Stimulated activated naive CD4-positive, alpha-beta T cell treated with Interleukin-2 at 50 U/mL for 16 hours (primary cell): ENCODE measurements at places on chromosomes 12 and 14.

GRCh38 chr14:74647061-74647677, 35.1 kb upstream of the LTBP2 start:
- DNase-seq = no peak

DNA sequence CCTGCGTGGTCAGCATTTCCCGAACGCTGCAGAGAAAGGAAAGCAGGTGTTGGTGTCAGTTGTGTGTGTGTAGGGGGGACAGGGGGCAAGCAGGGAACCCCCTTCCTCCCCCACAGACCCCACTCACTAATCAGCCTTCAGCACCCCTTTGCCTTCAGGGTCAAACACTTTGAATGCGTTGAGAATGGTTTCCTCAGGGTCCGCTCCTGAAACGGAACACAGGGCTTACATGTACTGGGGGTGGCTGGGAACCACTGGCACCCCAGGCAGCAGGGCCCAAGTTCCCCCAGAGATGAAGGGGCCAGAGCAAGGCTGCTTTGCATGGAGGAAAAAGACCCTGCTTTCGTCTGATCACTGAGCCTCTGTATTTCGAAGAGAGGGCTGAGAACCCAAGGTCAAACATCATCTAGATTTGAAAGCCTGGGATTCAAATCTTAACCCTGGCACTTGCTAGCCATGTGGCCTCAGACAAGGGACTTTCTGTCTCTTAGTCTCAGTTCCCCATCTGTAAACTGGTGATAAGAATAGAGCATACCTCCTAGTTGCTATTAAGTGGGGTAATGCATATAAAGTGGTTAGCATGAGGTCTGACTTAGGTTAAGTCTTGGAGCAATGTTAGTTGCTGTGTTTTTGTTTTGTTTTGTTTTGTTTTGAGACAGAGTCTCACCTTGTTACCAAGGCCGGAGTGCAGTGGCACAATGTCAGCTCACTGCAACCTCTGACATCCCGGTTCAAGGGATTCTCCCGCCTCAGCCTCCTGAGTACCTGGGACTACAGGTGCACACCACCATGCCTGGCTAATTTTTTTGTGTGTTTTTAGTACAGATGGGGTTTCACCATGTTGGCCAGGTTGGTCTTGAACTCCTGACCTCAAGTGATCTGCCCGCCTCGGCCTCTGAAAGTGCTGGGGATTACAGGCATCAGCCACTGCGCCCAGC, 7.0 kb downstream of the MYL2 start:
- DNase-seq = no peak

DNA sequence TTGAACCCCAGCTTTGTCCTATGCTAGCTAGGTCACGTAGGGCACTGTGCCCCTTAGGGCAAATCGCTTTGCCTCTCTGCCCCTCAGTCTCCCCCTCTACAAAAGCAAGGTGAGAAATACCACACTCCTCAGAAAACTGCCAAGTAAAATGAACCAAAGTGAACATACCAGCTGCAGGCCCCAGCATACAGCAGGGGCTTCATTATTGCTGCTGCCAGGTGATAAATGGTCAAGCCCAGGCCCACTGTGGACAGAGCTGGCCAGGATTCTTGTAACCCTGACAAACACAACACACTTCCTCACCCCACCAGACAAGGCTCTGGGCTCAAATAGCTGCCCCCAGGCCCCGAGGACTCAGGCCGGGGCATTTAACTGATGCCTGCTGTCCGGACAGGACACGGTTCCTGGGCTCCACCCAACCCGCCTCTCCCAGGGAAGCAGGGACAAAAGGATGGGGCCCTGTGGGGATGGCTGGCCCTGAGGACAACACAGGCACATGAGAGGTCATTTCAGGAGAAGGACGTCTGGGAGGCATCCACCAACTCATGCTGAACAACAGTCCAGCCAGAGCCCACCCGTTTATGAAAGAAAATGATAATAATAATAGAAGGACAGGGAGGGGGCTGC, 36.7 kb downstream of the NCOR2 start:
- DNase-seq = no peak

DNA sequence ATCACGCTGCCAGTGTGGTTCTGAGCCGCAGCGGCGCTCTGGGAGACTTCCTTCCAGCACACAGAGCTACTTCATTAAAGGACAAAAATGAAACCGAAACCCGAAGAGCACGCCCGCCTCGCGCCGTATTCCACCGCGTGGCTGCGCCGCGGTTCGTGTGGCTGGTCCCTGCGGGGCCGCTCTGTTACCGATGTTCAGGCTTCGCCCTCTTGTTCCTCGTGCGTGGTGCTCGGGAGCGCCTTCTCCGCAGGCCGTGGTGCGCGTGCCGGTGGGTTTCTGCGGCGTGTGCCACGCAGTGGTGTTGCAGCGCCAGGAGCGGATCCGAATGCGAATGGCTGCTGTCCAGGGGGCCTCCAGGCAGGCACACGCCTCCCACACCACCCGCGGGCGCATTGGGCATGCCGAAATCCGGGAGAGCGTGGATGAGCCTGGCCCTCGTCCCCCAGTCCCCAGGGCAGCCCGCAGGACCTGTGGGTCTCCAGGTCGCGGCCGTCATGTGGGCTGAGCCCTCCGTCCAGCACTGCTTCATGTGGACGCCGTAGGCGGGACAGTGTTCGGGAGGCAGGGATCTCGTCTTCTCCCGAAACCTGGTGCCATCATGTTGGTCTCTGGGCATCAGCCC, 91.2 kb downstream of the ADGRD1 start:
- no peak for DNase-seq

DNA sequence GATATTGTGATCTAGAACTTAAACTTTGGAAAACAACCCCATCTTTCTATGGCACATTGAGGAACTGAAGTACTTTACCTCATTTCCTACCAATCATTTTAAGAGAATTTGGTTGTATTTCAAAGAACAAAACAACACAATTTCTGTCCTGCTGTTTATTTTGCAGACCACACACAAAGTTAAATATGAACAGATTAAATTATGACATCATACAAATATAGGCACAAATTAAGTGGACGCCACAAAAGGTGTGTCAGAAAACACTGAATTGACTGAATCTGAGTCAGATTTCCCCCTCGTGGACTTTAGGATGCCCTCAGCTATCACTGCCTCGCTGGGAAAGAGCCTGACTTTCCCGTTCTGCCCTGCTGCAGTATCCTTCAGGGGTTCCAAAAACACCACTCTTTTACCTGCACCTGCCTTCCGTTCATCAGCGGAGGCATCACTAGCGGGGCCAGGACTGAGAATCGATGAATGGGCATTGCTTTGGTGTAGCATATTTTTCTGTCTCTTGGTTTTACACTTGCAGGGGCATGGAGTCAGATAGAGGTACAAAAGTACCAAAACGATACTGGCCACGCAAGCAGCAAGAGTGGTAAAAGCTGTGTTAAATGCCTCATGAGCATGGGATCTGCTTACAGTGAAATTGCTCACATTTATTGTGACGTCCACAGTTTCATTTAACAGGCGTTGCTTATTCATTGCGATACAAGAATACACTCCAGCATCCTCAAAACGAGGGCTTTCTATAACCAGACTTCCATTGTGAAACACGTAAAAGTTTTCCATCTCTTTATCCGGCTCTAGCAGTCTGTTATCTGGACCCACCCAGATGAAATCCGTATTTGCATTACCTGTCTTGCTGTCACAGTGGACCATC, 2.0 kb upstream of the PCED1B start:
- no peak for DNase-seq

DNA sequence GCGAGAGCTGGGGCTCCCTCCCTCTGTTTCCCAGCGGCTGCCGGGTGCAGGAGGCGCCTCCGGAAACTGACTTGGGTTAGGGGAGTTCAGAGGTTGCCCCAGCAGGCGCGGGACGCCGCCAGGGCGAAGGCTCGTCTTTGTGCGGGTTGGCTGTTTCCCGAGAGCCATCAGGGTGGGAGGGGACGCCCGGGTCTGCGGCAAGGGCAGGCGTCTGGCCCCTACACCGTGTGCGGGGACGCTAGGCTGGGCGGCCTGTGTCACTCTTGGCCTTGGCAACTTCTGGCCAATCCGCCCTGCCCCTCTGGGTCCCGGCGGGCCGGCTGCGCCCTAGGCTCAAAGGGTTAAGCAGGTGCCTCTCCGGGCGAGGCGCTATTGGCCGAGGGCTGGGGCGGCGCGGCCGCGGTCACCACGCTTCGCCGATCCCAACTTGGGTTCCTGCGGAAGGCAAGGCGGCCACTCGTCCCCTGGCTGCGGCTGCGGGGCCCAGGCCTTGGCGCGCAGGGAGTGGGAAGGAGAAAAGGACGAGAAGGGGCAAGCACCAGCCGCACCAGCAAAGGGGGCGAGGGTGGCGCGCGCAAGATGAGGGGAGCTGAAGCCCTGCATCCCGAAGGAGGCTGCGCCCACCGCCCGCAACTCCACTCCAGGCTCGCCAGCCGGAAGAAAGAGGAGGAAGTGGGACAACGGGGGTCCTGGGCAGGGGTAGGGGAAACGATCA, 5.6 kb upstream of the NPAS3 start:
- no peak for DNase-seq

DNA sequence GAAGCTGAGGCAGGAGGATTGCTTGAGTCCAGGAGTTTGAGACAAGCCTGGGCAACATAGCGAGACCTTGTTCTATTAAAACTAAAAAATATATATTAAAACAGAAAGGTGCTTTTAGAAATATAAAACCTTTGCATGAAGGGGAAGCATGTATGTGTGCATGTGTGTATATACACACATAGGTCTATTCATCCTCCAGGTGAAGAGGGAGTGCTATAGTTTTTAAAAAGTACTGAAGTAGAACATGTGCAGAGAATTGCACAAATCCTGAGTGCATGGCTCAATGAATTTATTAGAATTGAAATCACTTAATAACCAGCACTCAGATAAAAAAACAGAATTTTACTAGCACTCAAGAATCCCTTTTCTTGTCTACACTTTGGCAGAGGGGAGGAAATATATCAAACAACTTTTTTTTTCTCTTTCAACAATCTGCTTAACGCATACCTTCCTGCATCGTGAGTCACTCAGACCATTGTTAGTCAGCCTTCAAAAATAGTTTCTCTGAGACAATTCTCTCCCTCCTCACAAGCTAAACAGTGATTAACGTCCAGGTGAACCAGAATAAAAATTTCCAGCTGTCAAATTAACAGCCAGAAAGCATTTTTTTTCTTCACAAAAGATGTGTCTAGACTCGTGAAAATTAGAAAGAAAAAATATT, 17.7 kb upstream of the NEDD1 start:
- no peak for DNase-seq
